Activated CD4-positive, alpha-beta T cell treated with anti-CD3 and anti-CD28 coated beads, Interleukin-2, amount 50 U/mL, for 48 hours (primary cell): ENCODE measurements at places on chromosomes 12 and 14.

- peak; percentile 15 for DNase-seq
Measured at GRCh38 chr12:6215932-6216494, 15.8 kb downstream of the CD9 start.

DNA sequence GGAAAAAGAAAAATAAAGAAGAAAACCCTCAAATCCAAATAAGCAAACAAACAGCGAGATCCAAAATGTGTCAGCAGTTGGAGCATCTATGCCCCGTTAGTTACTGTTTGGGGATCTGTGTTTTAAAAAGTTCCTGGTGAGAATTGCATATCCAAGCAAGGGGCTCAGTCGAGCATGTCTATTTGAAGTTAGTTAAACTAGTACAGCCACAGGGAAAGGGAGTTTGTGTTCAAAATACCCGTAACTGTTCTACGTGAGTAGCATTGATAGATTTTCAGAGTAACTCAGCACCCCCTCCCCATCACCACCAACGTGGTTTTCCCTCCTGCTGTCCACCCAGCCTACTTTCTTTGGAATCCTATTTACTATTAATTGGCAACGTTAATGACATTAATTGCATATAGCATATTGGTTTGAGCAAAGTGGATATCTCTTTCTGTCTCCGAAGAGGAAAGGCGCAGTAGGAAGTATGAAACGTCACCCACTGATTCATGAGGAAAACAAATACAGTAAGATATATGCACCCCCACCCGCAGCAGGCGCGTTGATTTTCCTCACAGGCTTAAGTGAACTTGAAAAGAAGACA is 1.5 kb downstream of the NPAS3 start:
- no peak for DNase-seq

DNA sequence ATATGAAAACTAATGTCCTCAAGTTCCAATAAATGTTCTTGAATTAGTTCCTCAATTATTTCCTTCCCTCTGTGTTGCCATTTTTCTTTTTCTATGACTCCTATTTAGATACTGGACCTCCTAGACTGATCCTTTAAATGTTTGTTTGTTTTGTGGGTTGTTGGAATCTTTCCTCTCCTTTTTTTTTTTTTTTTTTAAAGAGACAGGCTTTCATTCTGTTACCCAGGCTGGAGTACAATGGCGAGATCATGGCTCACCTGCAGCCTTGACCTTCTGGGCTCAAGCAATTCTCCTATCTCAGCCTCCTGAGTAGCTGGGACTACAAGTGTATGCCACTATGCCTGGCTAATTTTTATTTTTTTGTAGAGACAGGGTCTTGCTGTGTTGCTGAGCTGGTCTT is 9.6 kb downstream of the PRKAG1 start:
- no peak for DNase-seq

DNA sequence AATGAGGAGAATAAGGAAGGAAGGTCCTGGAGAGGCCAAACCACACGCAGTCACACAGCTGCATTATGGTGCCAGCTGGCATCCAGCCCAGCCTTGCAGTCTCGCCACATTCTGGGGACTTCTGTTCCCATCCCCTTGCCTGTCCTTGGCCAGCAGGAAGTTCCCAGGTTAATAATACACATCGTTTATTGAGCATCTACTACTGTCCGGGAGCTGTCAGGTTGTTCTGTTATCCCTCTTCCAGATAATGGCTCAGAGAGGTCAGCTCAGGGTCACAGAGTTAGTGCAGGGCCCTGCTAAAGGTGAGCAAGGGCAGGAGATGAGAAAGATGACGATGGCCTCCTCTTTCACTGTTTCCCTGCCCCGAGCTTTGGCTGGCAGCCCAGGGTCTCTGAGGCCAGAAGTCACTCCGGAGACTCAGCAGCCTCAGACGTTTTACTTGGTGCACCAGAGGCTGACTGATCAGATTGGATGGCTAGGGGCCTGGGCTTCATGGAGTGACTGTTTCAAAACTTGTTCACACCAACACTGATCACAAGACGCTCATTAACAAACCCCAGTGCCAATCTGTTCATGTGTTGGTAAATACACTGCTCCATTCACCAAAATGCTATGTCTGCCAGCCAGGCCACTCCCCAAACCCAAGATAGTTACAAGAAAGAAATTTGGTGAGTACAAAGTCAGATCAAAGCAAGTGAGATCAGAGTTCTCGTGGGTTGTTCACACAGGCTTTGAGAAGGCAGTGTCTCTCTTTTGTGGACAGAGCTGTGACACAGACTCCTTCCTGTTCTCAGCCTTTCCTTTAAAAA is 79.2 kb downstream of the B4GALNT3 start:
- DNase-seq: no peak

DNA sequence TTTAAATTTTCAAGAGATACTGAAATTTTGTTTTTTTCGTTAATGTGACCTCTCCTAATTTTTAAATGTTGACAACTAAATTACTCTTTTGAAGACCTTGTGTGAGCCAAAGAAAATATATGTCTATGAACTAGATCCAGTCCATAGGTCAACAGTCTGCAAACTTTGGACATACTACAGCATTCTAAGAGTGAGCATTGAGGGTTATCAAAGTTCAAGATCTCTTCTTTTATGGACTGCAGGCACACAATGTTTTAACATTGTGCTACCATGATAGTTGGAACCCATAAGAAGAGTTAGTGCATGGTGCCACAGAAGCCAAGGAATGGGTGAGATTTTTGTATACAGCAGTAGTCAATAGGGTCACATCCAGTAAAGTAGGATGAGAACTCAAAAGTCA is 43.0 kb upstream of the ACSS3 start:
- no peak for DNase-seq

DNA sequence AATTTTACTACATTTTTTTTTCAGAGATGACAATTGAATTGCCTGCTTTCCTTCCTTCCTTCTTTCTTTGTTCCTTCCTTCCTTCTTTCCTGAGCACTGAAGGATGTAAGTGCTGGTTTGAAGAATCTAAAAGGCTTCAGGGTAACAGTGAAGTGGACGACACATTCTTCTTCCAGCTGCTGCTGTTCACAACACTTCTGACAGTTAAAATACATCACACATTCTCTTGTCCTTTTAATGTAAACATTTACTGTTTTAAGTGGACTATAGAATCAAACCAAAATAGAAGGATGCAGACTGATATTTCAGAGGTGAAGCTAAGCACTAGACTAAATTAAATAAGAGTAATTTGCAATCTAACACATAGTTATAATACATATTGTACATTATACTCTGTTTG is 151.5 kb downstream of the MSRB3 start:
- DNase-seq: no peak

- no peak for DNase-seq
Measured at GRCh38 chr14:89190765-89191513, 226.1 kb downstream of the FOXN3 start.

GRCh38 chr14:49193332-49194065 is 392.7 kb downstream of the RPS29 start:
- no peak for DNase-seq

- DNase-seq: peak; percentile 94
Measured at GRCh38 chr14:105090493-105091053, 25.3 kb upstream of the GPR132 start.

DNA sequence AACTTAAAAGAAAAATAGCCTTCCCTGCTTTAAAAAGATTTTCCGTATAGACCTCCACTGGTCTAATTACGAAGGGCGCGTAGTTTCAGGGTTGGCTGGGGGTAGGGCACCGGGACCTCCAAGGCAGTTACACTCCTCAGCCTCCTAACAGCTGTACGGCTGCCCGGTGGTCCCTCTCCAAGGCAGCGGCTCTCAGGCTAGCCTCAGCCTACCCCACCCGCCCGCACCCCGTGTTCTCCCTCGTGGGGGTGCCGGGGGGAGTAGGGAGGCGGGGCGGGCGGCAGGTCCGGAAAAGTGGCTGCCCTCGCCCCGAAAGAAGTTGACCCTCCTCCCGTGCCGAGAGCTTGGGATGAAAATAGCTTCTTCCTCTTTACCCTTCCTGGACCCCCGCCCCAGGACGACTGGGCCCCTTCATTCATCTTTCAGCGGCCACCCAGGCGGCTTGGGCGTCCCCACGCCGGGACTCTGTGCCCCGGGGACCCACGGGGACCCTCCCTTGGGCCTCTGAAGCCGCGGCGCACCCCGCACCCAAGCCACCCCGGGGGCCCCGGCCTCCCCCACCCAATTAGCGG is 991 bp upstream of the RCOR1 start:
- peak; percentile 34 for DNase-seq

DNA sequence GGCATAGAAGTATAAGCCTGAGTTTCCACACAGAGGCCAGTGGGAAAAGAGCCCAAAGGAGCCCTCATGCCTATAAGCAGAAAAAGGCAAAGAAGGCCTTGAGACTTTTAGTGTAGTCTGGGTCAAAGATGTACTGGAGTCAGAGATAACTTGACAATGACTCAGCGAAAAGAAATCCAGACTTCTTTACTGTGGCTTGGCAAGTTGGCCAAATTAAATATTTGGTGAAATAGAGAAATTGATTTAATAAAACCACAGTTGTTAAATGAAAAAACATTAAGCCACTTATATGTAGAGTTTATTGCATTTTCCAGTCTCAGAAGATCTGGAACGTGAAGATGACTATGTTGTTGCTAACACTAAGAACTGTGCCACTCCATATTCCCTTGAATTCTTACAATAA is 105.1 kb downstream of the TMTC3 start:
- DNase-seq: no peak

DNA sequence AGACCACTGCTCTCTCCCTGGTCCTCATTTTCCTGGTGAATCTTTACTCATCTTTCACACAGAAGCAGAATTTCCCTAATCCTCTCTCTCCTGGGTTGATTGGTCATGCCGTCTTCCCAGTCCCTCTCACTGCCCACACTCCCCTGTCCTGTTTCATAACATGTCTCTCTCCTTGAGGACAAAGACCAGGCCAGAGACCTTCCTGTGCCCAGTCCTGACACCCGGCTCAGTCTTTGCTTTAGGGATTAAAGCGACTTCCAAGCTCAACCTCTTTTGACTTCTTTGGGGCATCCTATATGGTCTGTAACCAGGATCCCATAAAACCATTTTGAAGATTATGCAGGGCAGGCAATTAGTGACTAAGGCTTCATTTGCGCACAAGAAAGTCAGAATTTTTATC is 105.5 kb downstream of the BCL11B start:
- no peak for DNase-seq

DNA sequence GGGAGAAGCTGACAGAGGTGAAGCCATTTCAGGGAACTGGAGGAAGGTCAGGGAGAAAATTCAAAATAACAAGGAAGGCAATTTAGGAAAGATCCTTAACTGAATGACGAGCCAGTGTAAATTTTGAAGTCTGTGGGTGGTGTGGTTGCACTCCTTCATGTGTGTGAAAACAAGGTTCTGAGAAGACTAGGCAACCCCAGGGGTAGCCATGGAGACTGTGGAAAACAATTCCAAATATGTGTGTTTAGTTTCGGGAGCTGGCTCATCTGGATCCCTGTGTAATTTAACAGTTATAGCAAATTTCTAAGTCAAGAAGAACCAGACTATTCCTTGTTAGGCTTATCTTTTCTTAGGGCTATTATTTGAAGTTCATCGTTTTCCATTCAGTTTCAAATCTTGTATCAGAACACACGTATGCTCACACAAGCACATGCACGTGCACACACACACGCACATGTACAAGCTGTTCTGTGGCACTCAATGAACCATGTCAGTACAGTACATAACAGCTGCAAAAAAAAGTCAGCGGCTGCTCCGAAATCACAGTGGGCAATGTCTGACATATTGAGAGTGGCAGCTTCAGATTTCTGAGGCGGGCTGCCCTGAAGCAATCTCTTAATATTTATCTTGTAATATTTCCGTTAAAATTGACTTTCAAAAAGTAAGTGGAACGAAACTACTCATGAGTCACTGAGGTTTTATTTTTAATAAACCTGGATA is 411.2 kb downstream of the AEBP2 start:
- no peak for DNase-seq

DNA sequence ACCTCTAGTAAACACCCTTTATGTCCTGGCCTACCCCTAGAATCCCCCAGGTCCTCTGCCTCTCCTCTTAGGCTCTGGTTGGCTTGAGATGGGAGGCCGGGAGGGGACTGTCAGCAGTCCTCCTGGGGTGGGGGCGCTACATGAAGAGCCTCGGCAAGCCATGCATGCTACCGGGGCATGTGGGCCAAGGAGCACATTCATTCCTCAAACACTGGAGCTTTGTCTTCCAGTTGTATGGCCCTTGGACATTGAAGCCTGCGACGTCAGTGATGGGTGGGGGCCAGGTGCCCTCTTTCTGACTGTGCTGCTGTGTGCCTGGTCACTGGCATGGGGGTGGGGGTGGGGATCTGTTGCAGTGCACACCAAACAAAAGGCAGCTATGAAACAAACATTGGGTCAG is 15.8 kb upstream of the CELA1 start:
- DNase-seq: no peak

- no peak for DNase-seq
Measured at GRCh38 chr12:100827901-100828520, 33.4 kb downstream of the ANO4 start.

DNA sequence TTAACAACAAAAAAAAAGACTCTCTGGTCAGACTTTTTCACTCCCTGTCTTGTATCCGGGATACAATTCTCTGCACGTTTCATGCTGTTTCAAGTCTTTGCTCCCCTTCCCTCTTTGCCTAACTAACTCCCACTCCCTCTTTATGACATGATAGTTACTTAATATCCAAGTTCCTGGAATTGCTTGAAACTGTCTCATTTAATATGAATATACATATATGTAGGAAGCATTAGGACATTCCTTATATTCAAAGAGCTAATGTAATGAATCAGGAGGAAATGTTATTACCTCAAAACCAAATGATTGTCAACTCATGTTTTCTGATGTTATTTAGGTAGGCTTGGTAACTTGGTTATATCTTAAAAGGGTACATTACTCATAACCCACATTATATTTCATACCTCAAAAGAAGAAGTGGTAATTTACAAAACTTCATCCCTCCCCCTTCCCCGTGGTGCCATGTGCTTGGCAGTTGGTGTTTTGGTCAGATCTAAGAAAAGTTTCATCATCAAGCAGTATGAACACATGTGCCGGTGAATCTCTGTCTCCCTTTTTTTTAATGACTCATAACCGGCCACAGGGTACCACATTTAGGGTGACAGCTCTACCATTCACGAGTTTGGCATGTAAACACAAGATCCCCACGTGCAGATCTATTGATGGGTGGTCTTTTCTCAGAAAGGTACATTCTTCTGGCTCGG is 56.5 kb downstream of the HCAR2 start:
- peak; percentile 46 for DNase-seq

- DNase-seq: peak; percentile 50
Measured at GRCh38 chr12:53695152-53696145, 19.6 kb upstream of the ATP5MC2 start.

- no peak for DNase-seq
Measured at GRCh38 chr12:59934486-59934885, 338.7 kb downstream of the SLC16A7 start.

- peak; percentile 91 for DNase-seq
Measured at GRCh38 chr14:49893309-49894213, 679 bp downstream of the ARF6 start.

DNA sequence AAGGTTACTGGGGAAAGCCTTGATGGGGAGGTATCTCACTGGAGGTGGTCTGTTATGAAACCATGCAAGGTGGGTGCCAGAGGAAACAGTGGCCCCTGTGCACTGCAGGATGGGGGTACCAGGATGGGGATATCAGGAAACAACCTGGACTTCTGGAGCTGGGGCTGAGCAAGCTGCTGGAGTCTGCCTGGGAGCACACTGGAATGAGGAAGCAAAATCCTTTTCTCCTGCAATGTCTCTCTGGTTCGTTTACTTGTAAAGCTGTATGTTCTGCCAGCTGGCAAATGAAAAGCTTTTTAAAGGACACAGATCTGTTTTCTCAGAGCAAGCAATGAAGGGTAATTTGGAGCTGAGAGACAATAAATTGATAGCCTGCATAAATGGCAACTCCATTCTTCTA is 23.2 kb upstream of the SERPINA1 start:
- DNase-seq: no peak

GRCh38 chr12:122517877-122518276 is 8.9 kb downstream of the RSRC2 start:
- no peak for DNase-seq

GRCh38 chr12:110197003-110197402 is 72.8 kb downstream of the IFT81 start:
- DNase-seq: no peak
